Glomerular endothelial cell (primary cell): ENCODE measurements at places on chromosomes 7 and 10. TPM values are rescaled to one million over a fixed set of nuclear protein-coding genes. Genes with fewer than 3 reads are reported as not detected.

The TEX36 gene
- total RNA-seq, result not detected in 2 replicates

The ADAM12 gene
- 5.6 and 15.4 TPM in 2 replicates for total RNA-seq

The GIMAP1 gene
- 6.5 and 12.1 TPM in 2 replicates for total RNA-seq

The LEP gene
- total RNA-seq, result not detected in 2 replicates

The CHST12 gene
- total RNA-seq, result 22.2 and 32.6 TPM in 2 replicates

The WDR91 gene
- 3.6 and 9.1 TPM in 2 replicates for total RNA-seq

The SPDYE6 gene
- total RNA-seq, result not detected in 2 replicates

The NRP1 gene
- total RNA-seq, result 167 and 209 TPM in 2 replicates

The RELN gene
- 6.2 and 8.1 TPM in 2 replicates for total RNA-seq

DNA sequence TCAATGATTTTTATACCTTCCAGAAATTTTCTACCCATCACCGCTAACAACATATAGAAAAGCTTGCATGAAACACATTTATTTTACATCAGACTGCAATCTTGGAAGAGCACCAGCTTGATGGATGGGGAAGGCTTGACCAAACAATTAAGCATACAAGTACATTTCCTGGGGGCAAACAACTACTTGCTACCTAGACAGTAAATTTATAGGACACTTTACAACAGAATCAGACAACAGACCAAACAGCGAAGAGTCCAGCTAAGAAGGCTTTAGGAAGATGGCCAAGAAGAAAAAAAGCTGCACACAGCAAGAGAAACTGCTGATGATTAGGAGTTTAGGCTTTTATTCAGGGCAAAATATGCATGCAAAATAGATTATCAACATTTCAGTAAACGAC is 8.0 kb downstream of the AASS start:
- no peak for DNase-seq

DNA sequence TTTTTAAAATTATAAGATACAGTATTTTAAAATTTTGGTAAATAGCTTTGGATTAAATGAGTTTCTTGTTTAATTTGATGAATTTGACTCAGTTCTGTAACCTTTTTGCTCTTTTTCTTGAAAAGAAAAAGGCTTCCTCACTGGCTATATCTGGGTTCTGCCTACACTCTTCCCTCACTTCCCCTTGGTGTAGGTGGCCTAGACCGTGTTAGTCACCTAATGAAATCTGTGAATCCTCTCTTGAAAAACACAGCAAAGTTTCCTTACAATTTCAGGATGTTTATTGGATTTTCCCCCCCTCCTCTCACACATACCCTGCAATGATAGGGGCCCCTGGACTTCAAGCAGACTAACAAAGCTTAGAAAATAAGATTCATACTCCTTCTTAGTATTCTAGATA is 231.6 kb downstream of the ADK start:
- no peak for DNase-seq

DNA sequence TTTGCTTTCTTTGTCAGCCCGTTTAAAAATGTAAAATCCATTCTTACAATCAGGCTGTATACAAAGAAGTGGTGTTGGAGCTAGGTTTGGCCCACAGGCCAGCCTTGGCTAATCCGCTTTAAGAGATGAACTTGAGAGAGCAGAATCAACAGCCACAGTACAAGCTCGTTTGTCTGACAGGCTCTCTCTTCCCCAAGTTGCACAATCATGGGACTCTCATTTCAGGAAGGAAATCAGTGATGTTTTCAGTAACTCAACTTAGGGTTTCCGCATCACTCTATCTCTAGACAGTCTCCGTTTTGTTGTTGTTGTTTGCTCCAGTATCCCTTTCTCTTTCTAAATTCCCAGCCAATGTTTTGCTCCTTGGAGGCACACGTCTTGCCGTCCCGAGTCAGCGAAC is 582.0 kb upstream of the MKI67 start:
- DNase-seq, result no peak

GRCh38 chr7:152663931-152664330 is 12.0 kb downstream of the XRCC2 start:
- DNase-seq, result peak; percentile 29

DNA sequence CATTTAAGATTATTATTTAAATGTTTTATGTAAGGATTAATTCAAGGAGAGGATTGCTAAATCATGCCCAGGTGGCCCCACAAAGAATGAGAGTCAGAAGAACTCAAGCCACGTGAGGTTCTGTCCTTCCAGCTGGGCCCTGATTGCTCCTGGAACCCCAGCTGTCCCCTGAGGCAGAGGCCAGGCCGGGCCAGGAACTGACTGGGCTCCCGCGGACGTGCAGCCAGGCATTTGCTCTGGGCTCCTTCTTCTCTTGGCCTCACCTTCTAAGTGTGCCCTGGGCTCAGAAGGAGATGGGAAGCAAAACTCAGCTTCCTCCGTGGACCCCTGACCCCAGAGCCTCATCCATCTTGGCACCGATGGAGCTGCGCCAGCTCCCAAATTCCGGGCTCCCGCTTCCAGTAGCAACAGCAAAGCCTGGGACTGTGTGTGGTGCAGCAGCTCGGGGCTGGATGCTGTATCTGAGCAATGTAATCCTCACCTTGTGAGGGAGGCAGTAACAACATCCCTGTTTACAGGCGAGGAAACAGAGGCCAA is 250.6 kb upstream of the PPP2R2D start:
- DNase-seq, result no peak

DNA sequence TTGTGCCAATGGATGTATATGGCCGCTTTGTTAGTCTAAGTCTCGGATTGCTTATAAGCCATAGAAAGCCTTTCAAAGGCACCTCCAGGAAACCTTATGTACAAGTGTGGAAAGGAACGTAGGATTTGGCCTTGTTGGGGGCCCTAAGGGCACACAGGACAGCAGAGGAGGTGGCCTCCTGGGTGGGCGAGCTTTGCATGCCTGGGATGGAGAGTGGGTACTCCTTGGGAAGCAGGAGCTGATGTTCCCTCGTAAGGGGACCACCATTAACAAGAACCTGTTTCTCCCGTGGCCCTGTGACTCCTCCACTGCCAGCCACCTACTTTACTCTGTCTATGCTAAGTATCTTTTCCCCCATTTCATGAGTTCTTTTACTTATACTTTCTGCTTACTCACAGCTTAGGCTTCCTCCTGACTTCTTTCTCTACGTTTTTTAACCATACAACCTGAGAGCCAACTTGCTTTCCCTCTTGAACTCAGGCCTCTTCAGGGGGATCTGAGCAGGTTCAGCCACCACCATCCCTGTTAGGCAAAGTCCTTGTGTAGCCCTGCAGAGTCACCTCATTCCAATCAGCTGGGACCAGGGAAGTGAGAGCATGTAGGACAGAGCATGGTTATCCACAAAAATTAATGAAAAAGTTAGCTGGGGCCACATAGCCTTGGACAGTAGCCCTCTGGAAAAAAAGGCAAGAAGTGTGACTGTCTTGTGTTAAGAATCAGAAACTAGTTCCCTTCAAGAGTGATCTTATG is 118.9 kb downstream of the NEBL start:
- no peak for DNase-seq

DNA sequence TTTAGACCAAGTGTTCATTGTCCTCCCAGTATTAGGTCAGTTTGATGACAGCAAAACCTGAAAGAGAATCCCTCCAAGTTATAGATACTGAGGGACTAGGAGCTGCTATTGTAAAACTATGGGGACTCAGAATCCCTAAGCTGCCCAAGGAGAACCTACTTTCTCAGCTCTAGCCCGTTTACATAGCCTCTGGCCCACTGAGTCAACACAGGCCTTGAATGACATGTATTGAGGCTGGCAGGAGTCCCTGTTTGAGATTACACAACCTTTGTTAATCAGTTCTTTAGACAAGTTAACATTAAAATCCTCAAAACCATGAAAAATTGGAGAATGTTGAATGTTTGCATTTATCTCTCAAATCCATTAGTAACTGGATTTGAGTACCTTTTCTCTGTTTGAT is 1079.0 kb downstream of the KCNMA1 start:
- DNase-seq, result no peak

GRCh38 chr7:70512761-70513160 is 619.2 kb upstream of the GALNT17 start:
- no peak for DNase-seq

GRCh38 chr7:40827222-40828085 is 692.6 kb downstream of the SUGCT start:
- DNase-seq, result no peak

- DNase-seq, result no peak
Observed at GRCh38 chr7:100406767-100407166, 21.7 kb downstream of the ZCWPW1 start.

DNA sequence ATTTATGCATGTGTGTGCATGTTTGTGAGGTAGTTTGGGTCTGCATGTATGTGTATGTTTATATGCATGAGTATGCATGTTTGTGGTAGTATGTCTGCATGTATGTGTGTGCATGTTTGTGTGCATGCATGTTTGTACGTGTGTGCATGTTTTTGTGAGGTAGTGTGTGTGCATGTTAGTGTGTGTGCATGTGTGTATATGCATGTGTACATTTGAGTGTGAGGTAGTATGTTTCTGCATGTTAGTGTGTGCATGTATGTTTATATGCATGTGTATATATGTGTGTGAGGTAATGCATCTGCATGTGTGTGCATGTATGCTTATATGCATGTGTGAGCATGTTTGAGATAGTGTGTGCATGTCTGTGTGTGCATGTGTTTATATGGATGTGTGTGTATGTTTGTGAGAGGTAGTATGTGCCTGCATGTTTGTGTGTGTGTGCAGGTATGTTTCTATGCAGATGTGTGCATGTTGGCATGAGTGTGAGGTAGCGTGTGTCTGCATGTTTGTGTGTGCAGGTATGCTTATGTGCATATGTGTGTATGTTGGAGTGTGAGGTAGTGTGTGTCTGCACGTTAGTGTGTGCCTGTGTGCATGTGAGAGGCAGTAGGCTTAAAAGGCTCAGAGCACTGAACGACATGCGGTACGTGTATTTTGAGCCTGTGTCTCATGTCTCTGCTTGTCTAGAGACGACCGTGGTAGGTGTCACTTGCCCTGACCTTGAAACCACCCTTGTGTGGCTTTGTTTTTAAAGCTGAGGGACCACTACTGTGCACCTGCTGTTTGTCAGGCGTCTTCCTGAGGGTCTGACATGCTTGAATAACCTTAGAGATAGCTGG is 43.7 kb downstream of the PFKP start:
- no peak for DNase-seq

- DNase-seq, result no peak
Observed at GRCh38 chr7:28163949-28164348, 16.6 kb downstream of the JAZF1 start.
